T-helper 1 cell (primary cell): ENCODE measurements at places on chromosomes 6 and 20.

GRCh38 chr20:48011025-48011424 lies 225.7 kb upstream of the SULF2 start:
- no peak for DNase-seq

GRCh38 chr6:24779416-24780016 lies 4.8 kb downstream of the GMNN start:
- DNase-seq: no peak

GRCh38 chr6:124055395-124055794 lies 251.7 kb downstream of the NKAIN2 start:
- no peak for DNase-seq

- DNase-seq: no peak
These were observed 52.7 kb downstream of the SOD2 start for GRCh38 chr6:159640322-159640721.

DNA sequence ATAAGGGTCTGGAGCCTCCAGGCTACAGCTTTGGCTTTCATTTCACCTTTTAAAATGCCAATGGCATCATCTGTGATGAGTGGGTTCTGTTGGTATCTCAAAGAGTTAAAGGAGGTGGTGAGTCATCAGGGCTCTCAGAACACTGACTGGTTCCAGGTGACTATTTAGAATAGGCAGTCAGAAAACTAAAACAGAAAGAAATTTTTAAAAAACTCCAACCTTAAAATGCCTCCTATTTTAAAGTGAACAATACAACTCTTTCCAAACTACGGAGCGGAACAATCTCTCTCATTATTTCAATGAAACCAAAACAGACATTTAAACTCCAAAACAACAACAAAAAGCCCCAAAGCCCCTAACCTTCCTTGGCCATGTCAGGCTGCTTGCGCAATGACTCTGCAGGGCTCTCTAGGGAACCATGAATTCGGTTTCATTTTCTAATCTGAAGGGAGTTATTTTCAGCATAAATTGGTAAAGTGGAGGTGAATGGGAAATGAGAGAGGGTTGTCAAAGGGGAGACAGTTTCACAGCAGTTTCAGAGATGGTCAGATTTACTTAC lies 194.9 kb downstream of the KIF6 start:
- DNase-seq: no peak

DNA sequence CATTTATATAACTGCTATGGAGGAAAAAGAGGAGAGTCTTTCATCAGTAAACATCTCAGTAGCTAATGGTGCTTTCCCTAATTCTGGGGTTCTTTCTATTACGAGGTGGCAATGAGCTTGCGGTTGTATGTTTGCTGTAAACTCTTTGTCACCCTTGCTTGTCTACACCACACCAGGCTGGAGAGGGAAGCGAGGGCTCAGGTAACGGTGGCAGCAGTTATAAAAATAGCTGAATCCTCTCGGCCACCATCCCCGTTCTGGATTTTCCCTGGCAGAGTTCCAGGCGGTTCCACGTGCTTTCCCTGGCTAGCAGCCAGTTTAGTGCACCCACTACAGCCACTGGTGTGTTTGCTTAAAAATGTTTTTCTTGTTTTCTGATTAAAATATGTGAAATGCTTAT lies 39.0 kb downstream of the MAS1 start:
- DNase-seq: peak; percentile 39

- DNase-seq: peak; percentile 20
These were observed 1.6 kb upstream of the HEY2 start for GRCh38 chr6:125747589-125748405.

- DNase-seq: no peak
These were observed 127.9 kb downstream of the WDR27 start for GRCh38 chr6:169573883-169574282.

- DNase-seq: no peak
These were observed 234.4 kb upstream of the MCHR2 start for GRCh38 chr6:100228437-100228833.

DNA sequence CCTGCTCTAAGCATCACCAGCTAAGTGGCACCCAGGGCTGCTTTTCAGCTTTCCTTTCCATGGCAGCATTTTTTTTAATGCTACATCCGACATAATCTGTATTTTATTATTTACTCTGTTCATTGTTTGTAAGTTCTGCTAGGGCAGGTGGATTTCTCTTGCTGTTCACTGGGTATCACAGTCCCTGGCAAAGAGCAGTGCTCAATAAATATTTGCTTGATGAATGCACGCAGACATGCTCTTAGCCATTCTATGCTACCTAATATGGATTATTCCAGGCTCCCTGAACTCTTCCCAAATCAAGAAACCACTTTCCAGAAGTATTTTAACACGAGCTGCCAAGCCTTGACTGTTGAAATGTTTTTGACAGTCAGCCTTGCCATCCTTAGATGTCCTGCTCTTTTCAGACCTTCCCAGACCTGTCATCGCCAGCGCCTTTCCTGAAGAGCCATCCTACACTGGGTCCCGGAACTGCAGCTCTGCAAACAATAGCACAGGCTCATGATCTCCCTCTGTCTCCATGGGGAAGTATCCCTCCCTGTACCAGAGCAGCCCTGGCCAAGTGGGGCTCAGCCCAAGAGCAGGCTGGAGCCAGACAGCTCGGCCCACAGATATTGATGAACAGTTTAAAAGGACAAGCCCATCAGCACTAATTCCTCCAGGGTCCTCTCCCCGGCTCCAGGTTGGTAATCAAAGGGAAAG lies 136.5 kb upstream of the CDH4 start:
- DNase-seq: no peak

- no peak for DNase-seq
These were observed 1.8 kb upstream of the JPH2 start for GRCh38 chr20:44188752-44189151.

- no peak for DNase-seq
These were observed 118.0 kb downstream of the DLL1 start for GRCh38 chr6:170172825-170173256.

DNA sequence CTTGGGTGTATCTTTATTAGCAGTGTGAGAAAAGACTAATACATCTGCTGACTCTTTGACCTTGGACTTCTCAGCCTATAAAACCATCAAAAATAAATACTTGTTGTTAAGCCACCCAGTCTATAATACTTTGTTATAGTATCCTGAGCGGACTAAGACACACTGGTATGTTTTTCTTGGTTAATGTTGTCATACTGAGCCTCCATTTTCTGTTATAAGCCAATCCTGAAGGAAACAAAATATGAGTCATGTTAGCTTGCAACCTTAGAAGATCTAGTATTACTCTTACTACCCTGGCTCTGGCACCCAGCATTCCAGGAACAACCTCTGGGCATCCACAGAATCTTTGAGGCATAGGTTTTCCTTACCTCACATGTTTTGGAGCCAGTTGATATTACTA lies 307.2 kb downstream of the FRK start:
- no peak for DNase-seq

- DNase-seq: no peak
These were observed 3.6 kb downstream of the MAPK13 start for GRCh38 chr6:36133912-36134311.

DNA sequence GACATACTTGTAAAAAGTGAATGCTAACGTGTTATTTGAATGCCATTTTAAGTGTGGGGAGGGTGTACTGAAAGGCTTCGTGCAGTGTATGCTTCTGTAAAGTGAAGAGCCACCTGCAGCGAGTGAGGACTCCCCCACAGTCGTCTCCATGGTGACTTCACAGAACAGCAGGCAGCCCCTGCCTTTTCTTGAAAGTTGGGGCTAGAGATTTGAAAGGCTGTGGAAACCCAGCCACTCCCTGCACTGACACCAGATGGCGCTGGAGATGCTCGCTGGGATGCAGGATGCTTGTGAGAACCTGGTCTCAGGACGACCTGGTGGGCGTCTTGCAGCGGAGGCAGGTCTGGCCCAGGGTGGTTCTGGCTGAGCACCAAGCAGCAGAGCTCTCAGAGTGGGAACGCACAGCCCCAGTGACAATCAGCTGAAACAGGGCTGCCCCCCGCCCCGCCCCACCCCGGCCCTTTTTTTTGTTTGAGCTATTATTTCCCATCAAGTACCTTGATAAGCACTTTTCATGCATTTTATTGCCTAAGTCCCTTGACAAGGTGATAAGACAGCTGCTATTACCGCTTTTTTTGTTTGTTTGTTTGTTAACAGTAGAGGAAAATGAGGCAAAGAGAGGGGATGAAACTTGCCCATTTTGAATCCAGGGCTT lies 150.3 kb downstream of the SYCP2 start:
- DNase-seq: peak; percentile 14

DNA sequence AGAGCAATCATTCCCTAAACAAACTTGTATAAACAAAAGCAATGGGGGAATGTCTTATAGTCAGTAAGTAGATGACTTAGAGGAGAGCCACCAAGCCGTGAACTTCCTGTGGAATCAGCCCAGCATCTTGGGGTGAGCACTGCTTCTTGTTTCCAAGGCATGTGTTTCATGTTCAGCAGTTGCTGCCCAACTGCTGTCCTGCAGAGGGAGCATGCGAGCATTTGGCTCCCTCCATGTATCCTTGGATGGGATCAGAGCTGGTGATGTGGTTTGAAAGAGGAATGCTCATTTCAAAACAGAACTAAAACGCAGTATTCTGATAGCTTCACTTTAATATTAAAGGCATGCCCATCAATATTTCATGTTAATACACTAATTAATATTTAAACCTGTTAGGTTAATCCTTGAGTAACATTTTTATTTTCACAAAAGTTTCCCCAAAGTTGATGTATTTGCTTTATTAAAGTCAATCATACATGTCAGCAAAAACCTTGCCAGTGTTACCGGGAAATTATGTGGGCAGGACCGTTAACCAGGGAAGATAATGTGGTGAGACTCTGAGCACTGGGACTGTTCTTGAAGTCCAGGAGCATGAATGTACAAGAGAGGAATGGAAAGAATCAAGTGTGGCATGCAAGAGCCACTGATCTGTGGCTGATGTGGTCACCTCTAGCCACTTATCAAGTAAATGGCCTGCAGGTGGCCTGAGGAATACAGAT lies 172.1 kb upstream of the GGTLC1 start:
- DNase-seq: peak; percentile 27

GRCh38 chr6:131972741-131973140 lies 21.6 kb upstream of the CCN2 start:
- DNase-seq: no peak

DNA sequence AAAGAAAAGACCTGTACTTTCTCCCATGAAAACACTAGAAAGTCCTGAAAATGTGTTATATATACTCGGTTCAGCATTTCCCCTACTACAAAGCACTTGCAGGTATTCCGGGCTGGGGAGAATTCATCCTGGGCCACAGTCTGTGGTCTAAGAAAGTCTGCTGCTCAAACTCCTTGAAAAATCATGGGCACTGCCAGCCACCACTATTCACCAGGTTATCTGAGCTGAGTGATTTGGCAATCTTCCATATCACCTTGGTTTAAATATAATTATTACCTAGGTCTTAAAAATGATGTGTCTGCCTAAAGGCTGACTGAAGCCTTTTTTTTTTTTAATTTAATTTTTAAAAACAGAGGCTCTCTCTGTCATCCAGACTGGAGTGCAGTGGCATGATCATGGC lies 11.3 kb downstream of the FKBP5 start:
- DNase-seq: no peak

DNA sequence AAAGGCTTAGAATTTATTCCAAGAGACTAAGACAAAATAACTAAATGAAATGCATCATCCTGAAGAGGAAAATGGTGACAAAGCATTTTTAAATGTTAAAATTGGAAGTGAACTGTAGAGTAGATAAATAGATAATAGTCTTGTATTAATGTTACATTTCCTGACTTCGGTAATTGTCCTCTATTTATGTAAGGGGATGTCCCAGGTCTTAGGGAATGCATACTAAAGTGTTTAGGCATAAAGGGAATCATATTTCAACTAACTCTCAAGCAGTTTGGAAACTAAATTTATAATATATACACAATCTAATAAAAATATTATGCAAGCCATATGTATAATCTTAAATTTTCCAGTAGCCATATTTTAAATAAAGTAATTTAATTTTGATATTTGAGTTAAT lies 159.3 kb downstream of the WDR27 start:
- no peak for DNase-seq

DNA sequence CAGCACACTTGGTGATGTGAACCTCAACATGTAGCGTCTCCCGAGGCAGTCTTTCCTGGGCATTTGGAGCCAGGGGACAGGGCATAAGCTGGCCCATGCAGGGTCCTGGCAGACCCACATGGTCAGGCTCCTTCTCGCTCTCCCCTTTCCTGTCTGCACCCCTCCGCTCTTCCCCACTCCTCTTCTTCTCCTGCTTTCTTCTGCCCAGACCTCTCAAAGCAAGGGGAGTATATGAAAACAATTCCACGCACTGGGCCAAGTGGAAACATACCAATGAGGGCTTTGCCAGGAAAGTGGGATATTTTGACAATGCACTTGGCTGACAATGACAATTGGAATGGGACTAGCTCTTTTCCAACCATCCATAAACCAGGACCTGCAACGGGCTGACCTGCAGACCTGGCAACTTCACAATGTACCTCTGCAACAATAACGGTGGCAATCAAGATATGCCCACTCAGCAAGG lies 58.9 kb upstream of the TRAF3IP2 start:
- no peak for DNase-seq

DNA sequence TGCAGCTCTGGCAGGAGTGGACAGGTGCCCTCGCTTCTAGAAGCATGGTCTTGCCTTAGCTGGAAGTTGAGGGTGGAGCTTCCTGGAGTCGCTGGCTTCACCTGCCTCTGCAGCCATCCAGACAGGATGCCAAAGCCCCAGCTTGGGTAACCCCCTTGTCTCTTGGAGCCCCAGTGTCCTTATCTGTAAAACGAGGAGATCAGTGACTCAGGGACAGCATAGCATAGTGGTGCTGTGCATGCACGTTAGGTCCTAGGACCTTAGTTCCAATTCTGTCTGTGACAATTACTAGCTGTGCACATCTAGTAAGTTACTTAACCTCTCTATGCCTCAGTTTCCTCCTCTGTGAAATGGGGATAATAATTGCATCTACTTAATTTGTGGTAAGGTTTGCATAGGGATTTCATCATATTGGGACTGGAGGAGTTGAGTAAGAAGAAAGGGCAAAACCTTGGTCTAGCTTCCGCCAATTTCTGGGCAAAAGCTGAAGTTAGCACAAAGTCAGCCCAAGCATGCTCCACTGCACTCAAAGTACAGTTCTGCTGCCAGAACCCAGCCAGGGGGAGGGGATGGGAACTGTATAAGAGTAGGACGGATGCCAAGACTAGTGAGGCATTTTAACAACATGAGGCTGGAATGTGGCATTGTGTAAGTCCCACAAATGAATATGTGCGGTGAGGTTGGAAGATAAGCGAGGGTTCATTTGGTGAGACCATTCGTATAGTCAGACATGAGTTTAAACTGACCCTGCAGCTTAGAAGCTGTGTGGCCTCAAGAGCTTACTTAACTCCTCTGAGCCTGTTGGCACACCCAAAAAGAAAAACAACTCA lies 24.5 kb downstream of the TOX2 start:
- DNase-seq: no peak
